ENCODE measurements at places on chromosomes 11 and 22. TPM values are rescaled to one million over a fixed set of nuclear protein-coding genes. Genes with fewer than 3 reads are reported as not detected.

APLNR gene
- 86.6 TPM for polyA plus RNA-seq

MYO7A gene
- polyA plus RNA-seq = 2.7 TPM

CRYBA4 gene
- not detected for polyA plus RNA-seq

- DNase-seq = no peak
Measured at GRCh38 chr11:255176-255575, 18.4 kb downstream of the PSMD13 start.

- DNase-seq = no peak
Measured at GRCh38 chr11:119525180-119525866, 102.4 kb upstream of the THY1 start.

- no peak for DNase-seq
Measured at GRCh38 chr11:114058026-114058706, 1.3 kb upstream of the ZBTB16 start.

DNA sequence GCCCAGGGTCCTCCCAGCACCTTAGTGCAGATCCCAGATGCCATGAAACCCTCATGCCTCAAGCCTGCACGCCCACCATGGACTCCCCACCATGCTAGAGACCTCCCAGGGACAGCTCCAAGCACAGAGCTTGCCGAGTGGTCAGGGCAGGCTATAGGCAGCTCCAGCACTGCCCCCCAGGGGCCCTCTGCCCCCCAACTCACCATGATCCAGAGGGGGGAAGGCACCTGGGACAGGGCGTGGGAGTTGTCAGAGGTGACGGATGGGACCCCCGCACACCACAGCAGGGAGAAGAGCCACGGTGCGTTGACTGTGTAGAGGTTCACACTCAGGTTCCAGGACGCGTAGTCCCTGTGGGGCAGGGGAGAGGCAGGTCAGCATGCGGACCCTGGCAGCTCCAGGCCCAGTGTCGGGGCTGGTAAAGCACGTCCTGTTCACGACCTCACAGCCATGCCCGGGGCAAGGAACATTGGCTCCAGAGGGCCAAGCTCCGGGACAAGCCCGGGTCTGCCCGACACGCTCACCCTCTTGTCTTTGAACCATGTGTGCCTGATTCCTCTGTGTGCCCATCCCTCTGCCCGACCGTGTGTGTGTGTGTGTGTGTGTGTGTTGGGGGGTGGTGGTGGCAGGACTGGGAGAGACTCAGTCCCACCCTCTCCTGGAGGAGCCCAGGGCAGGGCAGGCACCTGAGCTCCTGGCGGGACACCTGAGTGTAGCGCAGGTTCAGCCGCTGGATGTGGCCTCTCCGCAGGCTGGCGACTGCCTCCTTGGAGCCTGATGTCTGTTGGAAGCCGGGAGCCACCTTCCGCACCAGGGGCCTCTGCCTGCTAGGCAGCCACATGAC lies 8.2 kb upstream of the KLHL35 start:
- no peak for DNase-seq

DNA sequence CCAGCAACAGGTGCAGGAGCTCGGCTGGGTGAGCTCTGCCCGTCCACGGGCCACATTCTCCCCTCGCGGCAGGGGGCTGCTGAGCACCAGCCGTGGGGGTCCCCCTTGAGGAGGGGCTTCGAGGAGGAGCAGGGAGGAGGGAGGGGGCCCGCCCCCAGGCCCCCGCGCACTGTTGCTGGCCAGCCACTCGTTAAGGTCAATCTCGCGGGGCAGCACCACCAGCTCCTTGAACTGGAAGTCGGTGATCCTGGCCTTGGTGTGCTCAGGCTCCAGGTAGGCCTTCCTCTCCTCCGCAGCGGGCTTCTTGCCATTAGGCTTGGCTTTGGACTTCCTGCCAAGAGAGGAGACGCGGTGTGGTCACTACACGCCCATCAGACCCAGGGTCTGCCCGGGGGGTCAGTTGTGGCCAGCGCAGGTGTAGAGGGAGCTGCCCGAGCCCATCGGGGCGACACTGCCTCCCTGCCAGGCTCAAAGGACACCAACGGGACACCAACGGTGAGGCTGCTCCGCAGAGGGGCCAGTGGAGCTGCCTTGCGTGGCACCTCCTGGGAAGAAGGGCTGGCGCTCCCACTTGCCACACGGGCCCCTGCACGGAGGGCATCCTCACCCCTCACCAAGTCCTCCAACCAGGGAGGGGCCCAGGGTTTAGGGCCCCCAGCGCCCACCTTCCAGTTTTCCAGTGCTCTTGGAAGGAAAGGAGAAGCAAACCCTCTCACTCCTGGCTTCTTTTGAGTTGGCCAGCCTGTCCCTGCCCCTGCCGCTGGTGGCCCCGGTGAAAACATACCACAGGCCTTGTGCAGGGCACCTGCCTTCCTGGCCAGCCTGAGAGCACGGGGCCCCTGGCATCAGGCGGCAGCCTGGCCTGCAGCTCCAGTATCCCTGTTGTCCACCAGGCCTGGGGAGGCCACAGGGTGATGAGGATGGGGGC lies 5.8 kb downstream of the MOB2 start:
- DNase-seq = no peak
